Activated CD8-positive, alpha-beta memory T cell treated with anti-CD3 and anti-CD28 coated beads, Interleukin-2, amount 50 U/mL, for 48 hours (primary cell): ENCODE measurements at places on chromosomes 6 and 20.

DNA sequence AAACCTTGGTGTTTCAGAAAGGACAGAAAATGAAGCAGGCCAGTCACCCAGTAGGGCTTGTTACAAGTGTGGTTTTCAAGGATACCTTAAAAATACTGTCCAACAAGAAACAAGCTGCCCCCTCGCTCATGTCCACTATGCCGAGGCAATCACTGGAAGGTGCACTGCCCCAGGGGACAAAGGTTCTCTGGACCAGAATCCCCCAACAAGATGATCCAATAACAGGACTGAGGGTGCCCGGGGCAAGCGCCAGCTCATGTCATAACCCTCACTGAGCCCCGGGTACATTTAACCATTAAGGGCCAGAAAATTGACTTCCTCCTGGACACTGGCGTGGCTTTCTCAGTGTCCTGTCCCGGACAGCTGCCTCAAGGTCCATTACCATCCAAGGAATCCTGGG, 6.6 kb upstream of the NT5DC1 start:
- no peak for DNase-seq

- DNase-seq = no peak
Observed at GRCh38 chr6:29796026-29796425, 31.6 kb upstream of the HLA-G start.

GRCh38 chr6:170139531-170139930, 151.3 kb downstream of the DLL1 start:
- DNase-seq = no peak

DNA sequence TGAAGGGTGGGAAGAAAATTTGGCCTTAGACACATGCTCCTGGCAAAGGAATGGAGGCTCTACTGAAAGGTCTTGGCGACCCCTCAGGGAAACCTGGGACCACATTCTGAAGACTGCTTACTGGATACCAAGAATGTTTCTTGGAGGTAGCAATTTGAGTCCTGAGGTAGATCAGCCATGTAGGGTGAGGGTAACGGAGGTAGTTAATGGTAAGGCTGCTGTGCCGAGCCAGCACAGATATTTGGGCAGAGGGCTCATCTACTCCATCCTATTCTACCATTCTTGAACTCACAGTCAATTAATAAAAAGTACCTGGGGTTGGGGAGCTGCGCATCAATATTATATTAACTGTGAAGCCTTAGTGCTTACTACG, 401 bp upstream of the PHF3 start:
- no peak for DNase-seq

- no peak for DNase-seq
Observed at GRCh38 chr6:111105578-111105977, 18.3 kb downstream of the SLC16A10 start.

DNA sequence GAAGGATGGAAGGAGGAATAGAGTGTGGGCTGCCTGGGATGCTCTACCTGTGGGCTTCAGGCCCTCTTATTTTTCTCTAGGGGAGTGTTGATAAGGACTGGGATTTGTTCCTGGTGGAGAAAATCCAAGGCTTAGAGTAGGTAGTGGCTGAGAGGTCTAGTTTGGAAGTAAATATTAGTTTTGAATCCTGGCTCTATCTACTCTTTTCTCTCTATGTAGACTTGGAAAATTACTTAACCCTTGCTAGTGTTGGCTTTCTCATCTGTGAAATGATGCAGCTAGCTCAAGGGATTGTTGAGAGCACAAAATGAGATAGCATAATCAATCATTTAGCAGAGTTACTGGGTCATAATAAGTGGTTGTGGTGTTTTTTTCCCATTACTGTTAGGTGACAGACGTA, 102.7 kb upstream of the MLIP start:
- no peak for DNase-seq

GRCh38 chr6:3887150-3887700, 38.1 kb downstream of the FAM50B start:
- no peak for DNase-seq

- no peak for DNase-seq
Observed at GRCh38 chr6:128271527-128271926, 248.9 kb downstream of the PTPRK start.

DNA sequence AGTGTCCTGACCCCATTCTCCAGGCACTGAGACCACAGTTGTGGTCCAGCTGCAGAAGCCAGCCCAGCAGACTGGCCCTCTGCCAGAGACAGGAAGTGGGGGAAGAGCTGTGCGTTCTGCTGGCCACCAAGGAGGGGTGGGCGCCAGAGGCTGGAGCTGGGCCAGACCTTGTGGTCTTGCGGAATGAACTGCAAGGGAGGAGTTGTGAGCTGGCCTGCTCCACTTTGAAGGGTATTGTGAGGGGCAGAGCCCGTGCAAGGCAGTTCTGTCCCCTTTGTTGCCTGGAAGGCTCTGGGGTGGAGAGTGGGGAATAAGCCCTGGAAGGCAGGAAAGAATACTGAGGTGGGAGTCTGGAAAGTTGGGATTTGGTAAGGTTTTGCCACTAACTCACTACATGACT, 3.6 kb upstream of the MDFI start:
- no peak for DNase-seq

DNA sequence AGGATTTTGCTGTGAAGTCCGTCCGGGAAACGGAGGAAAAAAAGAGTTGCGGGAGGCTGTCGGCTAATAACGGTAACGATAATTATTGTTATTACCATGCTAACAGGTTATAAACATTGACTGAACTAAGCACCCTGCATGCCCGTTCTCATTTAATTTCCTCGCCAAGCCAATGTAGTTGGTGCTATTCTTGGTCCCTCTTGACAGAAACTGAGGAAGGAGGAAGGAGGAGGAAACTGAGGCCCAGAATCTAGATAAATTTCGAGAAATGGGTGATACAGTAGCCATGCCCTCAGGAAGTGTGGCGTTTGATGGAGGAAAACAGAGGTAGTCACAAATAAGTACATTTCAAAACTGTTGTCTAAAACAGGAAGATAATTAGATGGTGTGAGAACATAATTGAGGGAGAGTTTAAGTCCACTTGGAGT, 474 bp downstream of the TPX2 start:
- no peak for DNase-seq

- no peak for DNase-seq
Observed at GRCh38 chr6:67501755-67502154, 1133.3 kb upstream of the ADGRB3 start.

DNA sequence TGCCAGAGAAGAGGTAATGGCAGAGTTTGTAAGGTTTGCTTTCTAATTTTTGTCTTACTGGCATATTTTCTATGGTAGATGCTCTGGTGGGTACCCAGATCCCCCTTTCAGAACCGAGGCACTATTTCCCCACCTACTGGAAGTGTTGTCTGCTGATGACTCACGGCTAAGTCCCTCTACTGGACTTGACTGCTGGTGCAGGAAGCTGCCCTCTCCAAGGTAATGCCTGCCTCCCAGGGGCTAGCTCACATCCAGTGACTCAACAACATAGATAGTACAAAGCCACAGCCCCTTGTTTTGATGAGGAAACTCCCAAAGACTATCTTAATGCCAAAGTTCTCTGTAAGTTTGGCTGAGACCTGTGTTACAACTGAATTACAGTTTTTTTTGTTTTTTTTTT, 285.4 kb upstream of the FLRT3 start:
- no peak for DNase-seq

GRCh38 chr6:13175759-13176158, 152.6 kb downstream of the TBC1D7 start:
- DNase-seq = no peak

- no peak for DNase-seq
Observed at GRCh38 chr6:41325446-41326066, 9.9 kb upstream of the NCR2 start.

- DNase-seq = no peak
Observed at GRCh38 chr6:110688661-110689268, 126.5 kb downstream of the CDK19 start.

- no peak for DNase-seq
Observed at GRCh38 chr20:32523613-32524213, 61.4 kb downstream of the NOL4L start.

DNA sequence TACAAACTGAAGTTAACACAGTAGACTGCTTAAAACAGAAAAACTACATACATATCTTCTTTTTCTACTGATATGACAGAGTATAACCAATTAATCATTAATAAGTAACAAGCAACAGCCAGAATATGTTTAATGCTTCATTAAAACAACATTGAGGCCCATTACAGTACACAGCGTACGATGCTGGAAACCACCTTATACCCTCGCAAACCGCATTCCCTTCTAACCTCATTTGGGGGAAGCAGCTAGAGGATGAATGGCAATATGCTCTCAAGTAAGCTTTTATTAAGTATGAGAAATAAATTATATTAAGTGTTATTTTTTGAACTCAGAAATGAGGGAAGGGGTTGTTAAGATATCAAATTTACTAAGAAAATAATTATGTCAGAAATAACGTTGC, 142.4 kb downstream of the GMDS start:
- DNase-seq = no peak

DNA sequence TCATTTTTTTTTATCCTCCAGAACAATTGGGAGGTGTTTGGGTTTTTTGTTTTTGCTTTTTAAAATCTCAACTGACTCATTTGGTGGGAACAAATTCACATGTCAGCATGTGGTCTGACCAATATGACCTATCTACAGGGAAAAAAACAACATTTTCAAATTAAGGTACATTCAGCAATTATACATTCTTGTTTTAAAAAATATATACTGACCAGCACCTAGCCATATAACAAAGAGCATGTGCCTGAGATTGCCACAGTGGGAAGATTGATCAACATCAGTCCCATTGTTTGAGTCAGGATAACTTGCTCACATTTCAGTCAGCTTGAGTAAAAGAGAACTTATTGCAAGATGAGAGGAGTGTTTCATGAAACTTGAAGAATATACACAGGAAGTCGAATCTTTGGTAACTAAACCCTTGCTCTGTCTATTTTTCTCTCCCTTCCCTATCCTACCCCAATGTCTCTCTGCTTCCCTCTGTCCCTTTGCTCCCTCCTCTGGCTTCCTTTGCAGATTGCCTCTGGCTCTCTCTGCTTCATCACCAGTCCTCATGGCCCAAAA, 163.2 kb upstream of the TAB2 start:
- no peak for DNase-seq

DNA sequence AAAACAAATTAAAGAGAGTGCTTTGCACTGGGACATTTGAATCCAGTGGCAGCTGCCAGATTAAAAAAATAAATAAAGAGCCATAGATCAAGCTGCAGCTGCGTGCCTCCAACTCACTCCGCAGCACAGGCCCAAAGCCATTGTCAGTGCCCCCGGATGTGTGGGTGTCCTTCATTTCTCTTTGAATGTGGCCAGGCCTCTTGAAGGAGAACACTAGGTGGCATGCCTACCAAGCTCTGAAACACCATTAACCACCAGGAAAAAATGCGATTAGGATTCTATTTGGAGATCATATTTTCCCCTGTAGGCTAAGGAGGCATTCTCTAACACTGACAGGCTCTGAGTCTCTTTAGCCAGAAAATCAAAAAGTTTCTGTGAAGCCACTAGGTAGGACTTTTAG, 549.8 kb downstream of the PRKN start:
- no peak for DNase-seq

DNA sequence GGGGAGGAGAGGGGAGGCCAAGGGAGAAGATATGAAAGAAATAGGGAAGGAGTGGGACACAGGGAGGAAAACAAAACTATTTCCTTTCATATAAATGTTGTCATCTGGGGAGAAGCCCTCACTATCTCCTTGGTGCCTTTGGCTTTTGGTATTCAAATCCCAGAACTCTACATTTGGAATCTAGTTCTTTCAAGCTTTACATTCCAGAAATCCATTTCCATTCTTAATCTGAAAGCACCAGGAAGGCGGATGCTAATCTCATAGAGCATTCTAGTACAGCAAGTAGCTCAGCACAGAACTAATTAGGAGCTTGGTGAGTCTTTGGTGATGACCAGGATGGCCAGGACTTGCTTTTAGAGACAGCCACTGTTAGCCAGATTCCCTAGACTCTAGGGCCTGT, 177.9 kb downstream of the KIF16B start:
- DNase-seq = no peak

DNA sequence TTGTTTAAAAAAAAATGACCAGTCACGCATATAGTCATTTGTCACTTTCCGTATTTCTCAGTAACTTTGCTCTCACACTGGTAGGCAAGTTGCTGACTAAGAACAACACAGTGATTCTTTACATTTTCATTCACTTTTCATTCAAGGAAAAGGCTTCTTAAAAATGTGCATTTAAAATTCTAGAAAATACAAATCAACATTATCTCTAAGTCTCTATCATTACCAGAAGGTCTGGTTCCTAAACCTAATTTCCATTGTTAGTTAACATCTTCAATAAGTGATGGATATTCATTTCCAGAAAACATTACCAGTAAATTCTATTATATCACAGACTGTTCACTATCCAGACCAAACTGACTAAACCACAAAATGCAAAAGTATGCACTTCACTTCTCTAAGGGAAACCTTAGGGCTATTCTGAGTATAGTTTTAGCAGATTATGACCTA, 115.3 kb downstream of the AHI1 start:
- no peak for DNase-seq

GRCh38 chr6:56231827-56232226, 15.6 kb downstream of the COL21A1 start:
- DNase-seq = no peak

DNA sequence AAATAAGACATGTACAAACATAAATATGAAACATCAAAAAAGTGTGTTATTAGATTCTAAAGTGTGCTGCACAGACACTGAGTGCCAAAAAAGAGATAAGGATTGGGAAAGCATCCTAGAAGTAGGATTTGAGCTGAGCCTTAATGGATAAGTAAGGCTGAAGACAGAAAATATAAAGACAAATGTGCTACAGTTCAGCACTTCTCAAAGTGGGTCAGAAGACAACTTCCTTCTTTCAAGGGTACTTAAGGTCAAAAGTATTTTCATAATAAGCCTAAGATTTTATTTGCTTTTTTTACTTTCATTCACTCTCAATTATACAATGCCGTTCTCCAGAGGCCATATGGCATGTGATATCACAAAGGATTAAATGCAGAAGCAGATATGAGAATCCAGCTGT, 16.8 kb downstream of the USP45 start:
- no peak for DNase-seq

GRCh38 chr20:38094373-38094891, 60.9 kb downstream of the RPRD1B start:
- DNase-seq = no peak

GRCh38 chr6:140909156-140909555, 1223.6 kb upstream of the GJE1 start:
- no peak for DNase-seq

GRCh38 chr6:127866766-127867165, 34.1 kb downstream of the THEMIS start:
- DNase-seq = no peak
